ENCODE measurements at places on chromosomes 13 and 19.

DNA sequence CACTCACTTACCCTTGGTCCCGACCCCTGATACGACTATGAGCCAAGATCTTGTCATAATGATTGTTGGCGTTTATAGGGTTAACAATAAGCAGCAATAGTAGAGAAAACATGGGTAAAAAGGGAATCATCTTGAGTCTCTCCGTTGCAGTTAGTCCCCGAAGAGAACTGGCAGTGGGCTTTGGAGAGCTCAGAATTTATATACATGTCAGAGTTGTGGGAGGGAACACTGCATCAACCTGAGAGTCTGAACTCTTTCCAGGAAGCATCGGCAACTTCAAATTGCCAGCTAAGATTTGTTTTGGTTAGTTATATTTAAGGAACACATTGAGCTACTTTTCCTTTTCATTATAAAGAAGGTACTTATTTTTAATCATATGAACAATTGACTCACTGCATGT, at the start of gene POSTN:
POSTN (minus strand) TSS at position 172 of the 400 bp plus-strand sequence; CDS start at position 130, 42 bp downstream.
- DNase-seq, result no peak

- DNase-seq, result no peak
Observed at GRCh38 chr13:71524613-71525304, 342.2 kb downstream of the DACH1 start.

DNA sequence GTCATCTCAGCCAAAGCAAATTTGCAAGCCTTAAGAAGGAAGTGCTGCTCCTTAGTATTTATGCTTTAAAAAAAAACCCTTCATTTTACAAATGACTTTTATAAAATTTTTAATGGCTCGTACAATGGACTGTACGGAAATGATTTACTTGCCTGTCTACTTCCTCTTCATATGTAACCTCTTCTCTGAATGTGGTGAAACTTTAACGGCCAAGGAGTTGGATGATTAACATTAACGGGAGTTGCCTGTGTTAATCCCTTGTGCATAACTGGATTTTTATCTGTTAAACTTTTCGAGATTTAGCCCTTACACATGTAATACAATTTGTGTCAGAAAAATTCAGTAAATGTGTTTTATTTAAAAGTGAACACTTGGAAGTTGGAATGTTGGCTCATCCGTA, 429.4 kb downstream of the TBC1D4 start:
- no peak for DNase-seq

DNA sequence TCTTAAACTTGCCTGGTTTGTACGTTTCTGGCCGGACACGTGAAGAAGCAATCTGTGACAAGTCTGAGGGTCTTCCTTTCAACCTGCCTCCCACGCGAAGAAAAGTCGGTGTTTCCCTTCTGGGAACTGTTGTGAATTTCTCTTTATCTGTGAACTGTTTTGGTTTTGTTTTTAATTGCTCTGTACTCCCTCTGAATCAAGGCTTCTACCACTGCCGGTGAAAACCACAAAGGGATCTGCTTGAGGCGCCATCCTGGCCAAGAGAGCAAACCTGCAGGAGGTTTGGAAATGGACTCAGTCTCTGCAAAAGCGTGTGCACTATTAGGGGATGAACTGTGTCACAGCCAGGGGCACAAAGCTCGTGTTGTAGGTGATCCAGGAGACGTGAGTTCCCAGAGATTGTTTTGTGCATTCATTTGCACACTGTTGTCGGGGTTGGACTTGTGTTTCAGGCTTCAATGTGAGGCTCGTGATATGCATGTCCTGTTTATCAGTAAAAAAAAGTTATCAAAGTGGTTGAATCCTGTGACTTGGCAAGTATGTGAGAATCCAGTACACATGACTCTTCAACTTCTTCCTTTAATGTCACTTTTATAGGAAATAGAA, 9.7 kb downstream of the SIGLEC8 start:
- peak; percentile 44 for DNase-seq

- DNase-seq, result no peak
Observed at GRCh38 chr13:88592105-88592504, 920.9 kb downstream of the SLITRK5 start.

DNA sequence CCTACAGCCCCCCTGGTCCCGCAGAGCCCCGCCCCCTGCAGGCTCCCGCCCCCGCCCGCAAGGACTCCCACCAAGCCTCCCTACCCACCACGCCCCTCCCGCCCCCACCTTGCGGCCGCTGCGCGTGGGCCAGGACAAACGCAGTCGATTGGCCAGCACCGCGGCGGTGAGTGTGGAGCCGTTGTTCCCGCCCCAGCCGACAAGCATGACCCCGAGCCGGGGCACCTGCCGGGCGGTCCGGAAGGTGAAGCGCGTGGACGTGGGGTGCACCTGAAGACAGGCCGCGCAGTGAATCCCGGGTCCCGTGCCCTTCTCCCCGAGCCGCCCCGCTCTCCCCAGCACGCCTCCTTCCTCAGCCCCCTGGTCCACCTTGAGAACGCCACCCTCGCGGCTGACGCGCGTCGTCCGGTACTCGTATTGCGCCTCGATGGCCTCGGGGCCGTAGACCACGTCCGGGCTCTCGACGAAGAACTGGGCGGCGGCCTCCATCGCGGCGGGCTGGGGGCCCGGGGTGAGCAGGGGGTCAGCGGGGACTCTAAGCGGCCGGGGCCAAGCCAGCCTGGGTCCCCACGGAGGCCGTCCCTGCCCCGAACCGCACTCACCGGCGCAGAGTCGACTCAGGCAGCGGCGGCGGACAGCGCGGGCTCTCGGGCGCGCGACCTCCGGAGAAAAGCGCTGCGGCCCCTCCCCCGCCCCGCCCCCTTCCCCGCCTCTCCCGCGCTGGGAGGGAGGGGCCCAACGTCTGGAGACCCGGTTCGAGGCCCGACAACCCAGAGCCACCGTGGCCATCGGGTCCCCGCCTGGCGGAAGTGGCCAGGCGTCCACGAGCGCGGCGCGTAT, at the start of gene ISYNA1:
ISYNA1 (minus strand) TSS at position 643 of the 840 bp plus-strand sequence; CDS start at position 489, 154 bp downstream.
- DNase-seq, result peak; percentile 65

DNA sequence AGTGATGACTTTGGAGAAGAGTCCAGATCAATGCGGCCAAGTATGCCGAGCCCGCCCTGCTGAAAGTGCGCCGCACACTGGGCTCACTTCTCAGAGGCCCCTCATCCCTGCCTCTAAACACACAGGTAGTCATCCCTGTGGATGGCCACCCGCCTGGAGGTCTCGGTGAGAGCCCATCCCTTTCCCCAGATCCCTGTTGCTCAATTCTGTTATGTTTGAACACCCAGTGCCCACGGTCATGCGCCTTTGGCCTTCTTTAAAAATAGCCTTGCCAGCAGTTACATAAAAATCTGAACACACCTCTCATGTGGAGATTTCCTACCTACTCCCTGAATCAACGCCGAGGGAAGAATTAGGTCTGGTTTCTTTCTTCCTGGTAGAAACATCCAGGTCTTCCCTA, 11.9 kb downstream of the ELAVL1 start:
- no peak for DNase-seq

DNA sequence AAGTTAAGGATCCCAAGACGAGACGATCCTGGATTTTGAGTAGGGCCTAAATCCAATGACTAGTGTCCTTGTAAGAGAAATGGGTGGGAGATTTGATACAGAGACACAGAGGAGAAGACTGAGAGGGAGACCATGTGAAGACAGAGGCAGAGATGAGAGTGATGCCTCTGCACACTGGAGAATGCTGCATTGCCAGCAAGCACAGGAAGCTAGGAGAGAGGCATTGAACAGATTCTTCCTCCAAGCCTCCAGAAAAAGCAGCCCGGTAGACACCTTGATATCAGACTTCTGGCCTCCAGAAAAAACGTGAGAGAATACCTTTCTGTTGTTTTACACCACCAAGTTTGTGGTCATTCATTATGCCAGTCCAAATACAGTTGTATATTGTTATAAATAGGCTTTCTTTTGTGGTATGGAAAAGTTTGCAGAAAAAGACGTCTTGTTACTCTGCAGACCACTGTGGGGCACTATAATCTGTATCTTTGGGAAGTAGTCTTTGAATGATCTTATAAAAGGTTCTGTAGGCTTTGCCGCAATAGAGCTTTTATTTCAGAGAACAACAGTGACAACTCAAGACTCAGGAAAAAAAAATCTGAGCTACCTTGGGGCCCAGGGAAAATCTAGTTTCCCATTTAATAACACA, 17.9 kb upstream of the RFC3 start:
- no peak for DNase-seq

- DNase-seq, result no peak
Observed at GRCh38 chr13:73325723-73326558, 267.1 kb downstream of the KLF5 start.

DNA sequence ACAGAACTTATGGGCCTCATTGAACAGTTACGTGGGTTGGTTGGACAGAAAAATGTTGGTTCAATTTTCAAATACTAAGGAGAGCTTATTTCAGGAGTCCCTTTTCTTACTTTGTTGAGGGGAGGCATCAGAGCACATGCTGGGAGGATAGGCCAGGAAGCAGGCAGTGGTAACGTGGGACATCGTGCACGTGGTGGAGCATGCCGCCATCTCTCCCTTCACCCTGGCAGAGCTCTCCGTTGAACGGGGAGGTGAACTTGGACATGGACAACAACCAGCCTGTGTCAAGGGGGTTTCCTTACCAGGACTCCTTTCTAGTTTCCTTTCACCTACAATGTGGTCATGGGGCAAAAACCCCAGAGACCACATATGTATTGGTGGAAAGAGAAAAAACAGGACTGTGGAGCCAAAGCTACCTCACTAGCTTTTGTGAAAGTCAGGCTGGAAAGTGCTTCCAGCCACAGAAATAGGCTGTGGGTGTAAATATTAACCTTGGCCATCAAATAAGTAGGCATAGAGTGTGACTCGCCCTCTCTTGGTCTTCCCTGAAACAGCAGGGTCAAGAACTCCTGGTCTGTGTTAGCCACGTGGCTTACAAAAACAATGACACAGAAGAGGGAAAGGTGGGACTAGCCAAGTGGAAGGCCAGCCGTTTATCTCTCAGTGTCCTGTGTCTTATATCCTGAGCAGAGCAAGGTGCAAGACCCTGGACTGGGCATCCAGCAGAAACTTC, 14.4 kb downstream of the MICOS13 start:
- DNase-seq, result no peak

GRCh38 chr13:55660851-55661250, 1479.9 kb upstream of the PRR20A start:
- DNase-seq, result no peak

- DNase-seq, result no peak
Observed at GRCh38 chr13:30329009-30329585, 21.7 kb upstream of the KATNAL1 start.

DNA sequence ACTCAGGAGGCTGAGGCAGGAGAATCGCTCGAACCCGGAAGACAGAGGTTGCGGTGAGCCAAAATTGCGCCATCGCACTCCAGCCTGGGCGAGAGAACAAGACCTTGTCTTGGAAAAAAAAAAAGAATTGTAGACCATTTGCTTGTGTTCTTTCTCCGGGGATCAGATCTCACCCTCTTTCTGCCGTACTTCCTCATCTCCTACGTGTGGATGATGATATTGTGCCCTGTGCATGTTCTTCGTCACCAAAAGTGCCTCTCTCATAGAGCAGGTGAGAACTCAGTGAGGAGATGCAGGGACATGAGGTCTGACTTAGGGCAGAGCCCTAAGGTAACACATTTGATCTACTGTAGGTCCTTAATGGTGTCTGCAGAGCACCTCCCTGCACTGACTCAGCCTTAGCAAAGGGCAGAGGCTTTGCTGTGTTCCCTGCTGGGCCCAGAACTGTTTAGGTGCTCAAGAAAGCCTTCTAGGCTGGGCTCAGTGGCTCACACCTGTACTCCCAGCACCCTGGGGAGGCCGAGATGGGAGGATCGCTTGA, 1.3 kb downstream of the APOC2 start:
- no peak for DNase-seq

DNA sequence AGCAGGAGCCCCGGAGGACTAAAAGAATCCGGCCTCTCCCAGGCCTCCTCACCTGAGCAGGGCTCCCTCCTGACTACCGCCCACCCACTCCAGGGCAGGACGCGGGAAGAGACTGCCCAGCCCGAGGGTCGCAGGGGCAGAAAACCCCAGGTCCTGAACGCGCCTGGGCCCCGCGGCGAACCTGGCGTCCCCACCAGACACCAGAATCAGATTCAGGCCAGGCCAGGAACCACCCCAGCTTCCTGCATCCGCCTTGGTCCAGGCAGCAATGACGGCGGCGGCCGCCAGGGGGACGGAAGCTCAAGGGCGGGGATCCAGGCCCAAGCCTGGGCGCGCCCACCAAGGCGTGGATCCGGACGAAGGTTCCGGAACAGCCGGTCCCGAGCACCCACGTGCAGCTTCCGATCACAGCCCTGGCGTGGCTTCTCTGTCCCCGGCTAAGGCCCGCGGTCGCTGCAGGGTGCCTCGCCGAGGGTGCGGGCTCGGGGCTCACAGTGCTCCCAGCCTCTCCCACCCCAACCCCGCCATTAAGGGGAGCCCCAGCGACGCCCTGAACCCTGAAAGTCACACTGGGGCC, 3.6 kb downstream of the LGALS7 start:
- peak; percentile 89 for DNase-seq

GRCh38 chr13:100648354-100648753, 26.2 kb downstream of the TMTC4 start:
- DNase-seq, result no peak

GRCh38 chr13:43085545-43085944, 62.2 kb downstream of the DNAJC15 start:
- DNase-seq, result no peak

DNA sequence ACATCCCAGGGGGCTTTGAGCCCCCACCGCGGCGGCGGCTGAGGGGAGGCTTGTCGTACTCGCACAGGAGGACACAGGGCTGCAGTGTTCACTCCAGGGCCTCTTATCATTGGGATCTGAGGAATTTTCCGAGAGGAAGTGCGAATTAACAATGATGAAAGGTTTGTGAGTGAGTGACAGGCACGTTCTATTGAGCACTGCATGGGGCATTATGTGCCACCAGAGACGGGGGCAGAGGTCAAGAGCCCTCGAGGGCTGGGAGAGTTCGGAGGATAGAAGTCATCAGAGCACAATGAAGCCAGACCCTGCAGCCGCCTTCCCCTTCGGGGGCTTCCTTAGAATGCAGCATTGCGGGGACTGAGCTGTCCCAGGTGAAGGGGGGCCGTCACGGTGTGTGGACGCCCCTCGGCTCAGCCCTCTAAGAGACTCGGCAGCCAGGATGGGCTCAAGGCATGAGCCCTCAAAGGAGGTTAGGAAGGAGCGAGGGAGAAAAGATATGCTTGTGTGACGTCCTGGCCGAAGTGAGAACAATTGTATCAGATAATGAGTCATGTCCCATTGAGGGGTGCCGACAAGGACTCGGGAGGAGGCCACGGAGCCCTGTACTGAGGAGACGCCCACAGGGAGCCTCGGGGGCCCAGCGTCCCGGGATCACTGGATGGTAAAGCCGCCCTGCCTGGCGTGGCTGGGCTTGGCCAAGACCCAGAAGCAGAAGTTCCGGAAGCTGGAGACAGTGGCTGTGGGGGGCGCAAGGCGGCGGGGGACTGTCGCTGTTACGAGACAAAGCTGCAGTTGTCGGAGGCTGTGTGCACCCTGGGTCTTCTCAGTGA, 53.9 kb downstream of the MCF2L start:
- no peak for DNase-seq

DNA sequence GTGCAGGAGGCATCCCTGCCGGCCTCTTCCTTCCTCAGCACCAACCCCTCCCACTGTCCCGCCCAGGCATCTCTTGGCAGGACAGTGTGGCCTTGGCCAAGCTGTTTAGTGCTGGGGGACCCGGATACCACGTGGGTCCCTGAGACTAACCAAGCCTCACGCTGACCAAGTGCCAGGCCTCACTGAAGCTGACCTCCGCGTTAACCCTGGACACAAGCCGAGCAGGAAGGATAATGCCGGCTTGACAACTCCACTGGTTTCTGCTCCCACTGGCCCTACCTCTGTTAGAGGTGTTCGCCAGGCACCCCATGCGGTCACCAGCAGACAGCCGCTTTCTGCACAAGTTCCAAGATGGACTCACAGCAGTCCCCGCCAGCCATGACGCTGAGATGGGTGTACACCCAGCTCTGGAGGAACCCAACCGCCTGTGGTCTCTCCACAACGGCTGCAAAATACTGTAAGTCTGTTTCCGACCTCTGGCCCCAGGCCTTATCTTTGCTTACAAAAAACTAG, 12.4 kb downstream of the GRTP1 start:
- DNase-seq, result no peak

All from activated CD8-positive, alpha-beta T cell treated with anti-CD3 and anti-CD28 coated beads, Interleukin-2, amount 10 ng/mL, durations not matched to agents 7 days and 5 days (primary cell).